ENCODE measurements at places on chromosomes 3 and 15. TPM values are rescaled to one million over a fixed set of nuclear protein-coding genes. Genes with fewer than 3 reads are reported as not detected.

ISLR2 gene
- total RNA-seq = 0.38 TPM

ATP13A5 gene
- 0.41 TPM for total RNA-seq

COL6A6 gene
- not detected for total RNA-seq

- peak; percentile 87 for DNase-seq
Measured at GRCh38 chr15:76336254-76337058, at the start of gene ISL2. TSS of gene ISL2 (plus strand) at chr15:76336773. CDS start at chr15:76336884, 111 bp downstream.

- no peak for DNase-seq
Measured at GRCh38 chr15:41150279-41150678, 34.2 kb upstream of the INO80 start.

DNA sequence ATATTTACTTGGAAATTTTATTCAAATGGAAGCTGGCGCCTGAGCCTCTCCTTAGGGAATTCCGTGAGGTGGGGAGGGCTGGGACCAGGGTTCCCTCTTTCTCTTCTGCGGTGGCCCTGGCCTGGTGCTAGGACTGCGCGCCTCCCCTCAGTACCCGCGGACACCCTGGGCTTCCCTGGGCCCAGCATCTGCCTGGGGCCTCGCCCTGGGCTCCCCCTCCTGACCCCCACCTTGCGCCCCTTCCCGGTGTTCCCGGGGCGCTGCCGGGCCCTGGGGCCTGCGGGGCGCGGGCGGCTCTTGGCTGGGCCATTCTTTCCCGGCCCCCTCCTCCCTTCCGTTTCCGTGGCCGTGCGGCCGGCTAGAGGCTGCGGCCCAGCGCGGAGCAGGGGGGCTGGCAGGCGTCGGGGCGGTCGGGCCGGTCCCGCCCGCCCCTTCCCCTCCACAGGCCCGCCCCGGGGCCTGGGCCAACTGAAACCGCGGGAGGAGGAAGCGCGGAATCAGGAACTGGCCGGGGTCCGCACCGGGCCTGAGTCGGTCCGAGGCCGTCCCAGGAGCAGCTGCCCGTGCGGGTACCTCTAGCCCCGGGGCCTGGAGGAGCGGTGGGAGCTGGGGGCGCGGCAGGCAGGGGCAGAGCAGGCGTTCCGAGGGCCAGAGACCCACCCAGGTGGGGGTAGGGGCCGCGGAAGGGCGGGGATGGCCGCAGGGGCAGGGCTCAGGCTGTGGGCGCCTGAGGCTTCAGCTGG lies at the start of gene FES:
Gene FES, plus strand, starts transcription at position 529 of the 743 bp plus-strand sequence. CDS start 542 bp downstream, outside the sequence.
- DNase-seq = peak; percentile 60

DNA sequence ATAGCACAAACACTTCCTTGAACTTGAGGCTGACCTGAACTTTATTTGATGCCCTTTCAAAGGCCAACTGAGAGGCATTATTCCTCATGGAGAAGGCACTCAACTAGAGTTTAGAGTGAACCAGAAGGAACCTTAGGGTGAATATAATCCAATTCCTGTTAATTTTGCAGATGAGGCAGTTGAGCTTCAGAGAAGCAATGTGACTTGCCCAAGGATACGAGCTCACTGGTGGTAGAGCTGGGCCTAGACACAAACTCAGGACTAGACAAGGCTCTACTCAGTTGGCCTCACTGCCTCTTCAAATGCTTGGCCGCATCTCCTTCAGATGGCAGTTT lies 172.7 kb upstream of the ADAMTS9 start:
- no peak for DNase-seq

- DNase-seq = no peak
Measured at GRCh38 chr3:40855871-40856270, 331.1 kb downstream of the ZNF621 start.

DNA sequence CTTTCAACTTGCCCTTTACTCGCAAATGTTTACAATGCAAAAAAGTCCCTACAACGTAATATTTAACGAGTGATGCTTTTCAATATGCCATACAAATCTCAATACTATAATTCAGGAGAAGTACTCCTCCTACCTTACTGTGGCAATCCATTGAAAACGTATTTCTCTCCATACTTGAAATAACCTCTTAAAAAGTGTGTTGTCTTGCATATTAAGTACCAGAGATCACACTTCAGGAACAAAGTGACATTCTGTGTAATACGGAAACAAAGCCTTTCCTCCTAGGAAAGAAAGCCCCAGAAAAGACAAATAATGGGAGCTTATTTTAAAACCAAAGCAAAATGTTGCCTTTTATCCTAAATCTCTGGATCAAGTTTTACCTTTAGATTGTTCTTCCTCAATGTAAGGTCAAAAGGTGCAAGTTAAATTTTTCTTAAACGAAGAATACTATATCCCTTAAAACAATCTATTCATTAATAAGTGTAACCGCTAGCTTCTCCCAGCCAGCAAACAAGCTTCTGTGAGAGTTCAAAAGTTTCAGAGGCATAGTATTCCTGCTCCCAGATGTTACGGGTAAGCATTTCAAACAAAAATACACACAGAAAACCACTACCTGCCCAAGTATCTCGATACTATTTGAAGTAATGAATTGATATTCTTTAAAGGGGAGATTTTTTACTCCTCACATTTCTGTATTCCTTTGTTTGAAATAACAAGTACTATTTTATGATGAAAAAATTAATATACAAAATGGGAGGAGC lies 1.7 kb downstream of the TJP1 start:
- DNase-seq = no peak

DNA sequence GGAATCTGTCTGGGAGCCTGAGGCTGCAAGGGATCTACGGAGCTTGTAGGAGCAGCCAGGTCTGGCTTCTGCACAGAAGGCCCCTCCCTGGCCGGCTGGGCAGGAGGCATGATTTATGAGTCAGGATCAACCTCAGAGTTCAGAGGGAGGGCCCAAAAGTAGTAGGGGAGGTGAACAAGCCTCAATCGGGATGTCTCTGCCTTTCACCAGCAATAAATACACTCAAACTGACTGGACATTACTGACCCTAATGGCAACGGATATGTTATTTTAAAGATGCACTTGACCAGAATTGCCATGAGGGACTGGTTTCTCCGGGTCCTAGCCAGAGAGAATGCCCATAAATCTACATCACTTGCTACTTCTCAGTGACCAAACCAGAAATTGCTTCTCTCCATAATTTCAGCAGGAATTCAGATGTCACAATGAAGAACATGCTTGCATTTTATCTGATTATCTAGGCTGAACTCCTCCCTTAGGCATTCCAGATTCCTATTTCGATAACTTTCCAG lies 109.6 kb upstream of the LMOD3 start:
- peak; percentile 49 for DNase-seq

DNA sequence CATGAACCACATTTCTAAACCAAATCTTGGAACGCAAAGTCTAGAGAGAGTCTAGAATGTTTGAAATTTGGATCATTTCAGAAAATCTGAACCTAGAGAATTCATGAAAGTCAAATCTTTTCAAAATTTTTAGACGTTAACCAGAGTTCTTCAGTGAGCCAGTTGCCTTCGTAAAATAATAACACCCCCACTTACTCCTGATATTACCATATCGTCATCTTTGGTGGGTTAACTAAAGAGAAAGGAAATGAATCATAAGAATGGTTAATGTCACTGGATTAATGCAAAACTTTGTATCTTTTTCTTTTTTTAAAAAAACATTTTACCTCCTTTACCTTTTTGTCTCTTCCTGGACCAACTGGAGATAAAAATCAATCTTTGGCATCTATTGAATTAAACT lies 1.2 kb upstream of the ZBED2 start:
- DNase-seq = no peak

- DNase-seq = no peak
Measured at GRCh38 chr3:191244242-191244867, 45.3 kb downstream of the OSTN start.

DNA sequence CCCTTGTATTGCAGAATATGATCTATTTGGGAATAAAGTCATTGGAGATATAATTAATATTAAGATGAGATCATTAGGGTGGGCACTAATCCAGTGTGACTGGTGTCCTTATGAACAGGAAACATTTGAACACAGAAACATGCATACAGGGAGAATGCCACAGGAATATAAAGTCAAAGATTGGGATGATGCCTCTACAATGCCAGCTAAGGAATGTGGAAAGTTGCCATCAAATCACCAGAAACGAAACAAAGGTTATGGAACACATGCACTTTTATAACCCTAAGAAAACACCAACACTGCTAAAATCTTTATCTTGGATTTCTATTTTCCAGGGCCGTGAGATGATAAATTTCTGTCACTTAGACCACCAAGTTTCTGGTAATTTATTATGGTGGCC lies 442.4 kb upstream of the BCHE start:
- no peak for DNase-seq

- no peak for DNase-seq
Measured at GRCh38 chr3:159823780-159824179, 164.9 kb upstream of the IL12A start.

DNA sequence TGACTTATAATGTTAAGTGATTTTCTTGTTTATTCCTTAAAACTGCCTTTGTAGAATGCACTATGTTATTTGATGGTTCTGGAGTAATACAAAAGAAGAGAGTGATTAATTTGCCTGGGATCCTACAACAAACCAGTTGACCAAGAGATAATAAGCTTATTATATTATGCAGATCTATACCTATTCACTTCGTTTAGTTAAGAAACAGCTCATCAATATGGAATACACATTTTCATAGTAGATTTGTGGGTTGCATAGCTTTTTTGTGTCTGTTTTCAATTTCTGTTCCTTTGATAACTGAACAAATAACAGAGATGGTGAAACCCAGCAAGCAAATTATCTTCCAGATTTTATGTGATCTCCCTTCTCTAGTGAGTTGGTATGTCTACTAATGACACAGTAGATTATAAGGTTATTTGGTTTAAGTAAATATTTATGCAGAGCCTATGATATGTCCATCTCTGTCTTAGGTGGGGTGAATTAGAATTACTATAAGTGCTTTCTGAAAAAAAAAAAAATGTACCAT lies 443.3 kb upstream of the TPRG1 start:
- no peak for DNase-seq

DNA sequence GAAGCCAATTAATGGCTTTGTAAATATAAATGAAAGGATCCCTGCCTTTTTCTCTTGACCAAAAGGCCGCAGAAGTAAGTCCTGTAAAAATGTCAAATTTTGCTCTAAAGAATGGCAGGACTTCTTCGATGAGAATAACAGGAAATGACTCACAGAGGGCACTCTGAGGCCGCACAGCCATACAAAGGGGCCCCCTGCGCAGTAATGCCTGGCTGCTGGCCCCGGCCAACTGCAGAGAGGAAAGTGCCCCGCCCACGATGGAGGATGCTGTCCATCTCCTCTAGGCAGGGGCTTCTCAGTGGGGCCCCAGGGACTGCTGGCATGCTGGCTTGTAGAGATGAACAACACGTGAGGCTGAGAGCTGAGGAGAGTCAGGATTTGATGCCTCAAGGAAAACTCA lies 18.1 kb upstream of the SCN10A start:
- peak; percentile 17 for DNase-seq

- DNase-seq = no peak
Measured at GRCh38 chr15:88131937-88132336, 124.6 kb downstream of the NTRK3 start.

DNA sequence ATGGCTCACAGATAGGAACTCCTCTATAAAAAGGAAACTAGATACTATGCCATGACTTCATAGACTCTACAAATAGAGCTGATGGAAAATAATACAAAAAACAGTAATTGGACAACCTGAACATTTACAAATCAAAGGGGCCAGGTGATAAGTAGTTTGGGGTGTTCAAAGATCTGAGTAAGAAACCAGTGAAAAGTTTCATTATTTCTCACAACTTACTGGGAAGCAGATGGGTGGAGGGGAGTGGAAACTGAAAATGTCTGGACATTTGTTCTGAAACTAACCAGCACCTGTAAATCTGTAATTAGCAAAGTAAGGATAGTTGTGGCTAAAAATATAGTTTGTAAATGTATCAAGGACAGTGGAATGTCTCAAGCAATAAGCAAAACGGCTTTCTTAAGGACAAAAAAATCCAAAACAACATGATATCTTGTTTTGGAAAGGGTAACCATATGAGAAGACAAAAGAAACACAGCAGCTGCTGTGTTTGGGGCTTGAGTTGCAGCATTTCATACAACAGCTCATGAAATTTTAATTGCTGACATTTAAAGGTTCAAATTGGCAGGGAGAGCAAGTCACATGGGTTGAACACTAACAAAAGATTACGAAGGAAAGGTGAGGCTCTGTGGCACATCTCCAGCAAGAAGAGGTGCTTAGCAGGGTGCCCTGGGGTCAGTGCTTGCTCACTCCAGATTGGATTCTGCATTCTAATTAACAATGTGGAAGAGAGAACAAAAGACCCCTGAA lies 26.8 kb upstream of the THBS1 start:
- peak; percentile 85 for DNase-seq

- DNase-seq = no peak
Measured at GRCh38 chr3:18245721-18246120, 179.4 kb downstream of the SATB1 start.

Measured in mucosa of descending colon (tissue), 3 donors.